ENCODE measurements at places on chromosomes 16 and 17.

GRCh38 chr16:89722392-89723278, 1.3 kb downstream of the ZNF276 start:
- no peak for DNase-seq

GRCh38 chr16:8946544-8946943, 17.2 kb downstream of the USP7 start:
- peak; percentile 26 for DNase-seq

GRCh38 chr17:77999413-78000173, 41.1 kb downstream of the TNRC6C start:
- no peak for DNase-seq

DNA sequence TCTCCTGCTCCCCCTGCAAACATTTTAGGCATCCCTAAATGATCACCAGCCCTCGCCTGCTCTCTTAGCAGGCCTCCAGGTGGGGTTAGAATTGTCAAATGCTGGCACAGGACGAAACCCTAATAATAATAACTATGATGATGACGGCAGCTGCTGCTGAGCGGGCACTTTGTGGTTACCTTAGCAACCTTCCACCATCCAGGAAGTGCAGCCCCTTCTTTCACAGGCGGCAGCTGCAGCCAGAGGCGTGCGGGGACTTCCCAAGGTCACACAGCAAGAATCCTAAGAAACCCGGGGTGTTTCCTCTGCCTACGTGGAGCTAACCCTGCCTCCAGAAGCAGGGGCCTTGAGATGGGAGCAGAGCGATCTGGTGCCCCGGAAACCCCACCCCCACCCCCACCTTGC, 22.4 kb upstream of the EIF1 start:
- no peak for DNase-seq

DNA sequence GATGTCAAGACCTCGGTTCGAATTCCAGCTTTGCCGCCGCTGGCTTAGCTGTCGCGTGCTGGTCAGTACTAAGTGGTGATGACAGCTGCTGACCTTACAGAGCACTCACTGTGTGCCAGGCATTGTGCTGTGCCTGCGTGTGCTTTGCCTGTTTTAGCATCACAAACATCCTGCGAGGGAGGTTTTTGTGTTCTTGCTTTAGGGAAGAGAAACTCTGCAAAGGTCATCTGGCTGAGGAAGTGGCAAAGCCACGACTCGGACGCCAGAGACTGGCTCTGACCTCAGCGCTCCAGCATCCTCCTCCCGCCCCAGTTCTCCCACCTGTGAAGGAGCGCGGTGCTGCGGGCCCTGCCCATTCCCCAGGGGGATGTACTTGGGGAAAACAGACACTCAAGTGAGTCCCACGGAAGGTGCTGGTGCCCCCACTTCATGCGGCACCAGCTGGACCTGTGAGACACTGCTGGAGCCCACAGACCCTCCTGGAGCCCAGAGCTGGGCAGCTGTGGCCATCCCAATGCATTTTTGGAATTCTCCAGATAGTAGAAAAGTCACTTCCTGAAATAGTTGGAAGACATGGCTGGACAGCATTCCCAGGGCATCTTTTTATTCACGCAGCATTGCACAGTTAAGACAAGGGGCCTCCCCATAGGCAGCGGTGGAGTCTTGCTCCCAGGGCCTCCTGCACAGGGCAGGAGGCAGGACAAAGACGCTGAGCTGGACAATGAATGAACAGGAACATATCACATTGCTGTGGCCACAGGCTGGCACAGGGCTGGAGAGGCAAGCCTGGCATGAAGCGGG, 20.0 kb upstream of the HERPUD1 start:
- no peak for DNase-seq

- no peak for DNase-seq
Observed at GRCh38 chr17:28001149-28001548, 41.3 kb upstream of the NLK start.

DNA sequence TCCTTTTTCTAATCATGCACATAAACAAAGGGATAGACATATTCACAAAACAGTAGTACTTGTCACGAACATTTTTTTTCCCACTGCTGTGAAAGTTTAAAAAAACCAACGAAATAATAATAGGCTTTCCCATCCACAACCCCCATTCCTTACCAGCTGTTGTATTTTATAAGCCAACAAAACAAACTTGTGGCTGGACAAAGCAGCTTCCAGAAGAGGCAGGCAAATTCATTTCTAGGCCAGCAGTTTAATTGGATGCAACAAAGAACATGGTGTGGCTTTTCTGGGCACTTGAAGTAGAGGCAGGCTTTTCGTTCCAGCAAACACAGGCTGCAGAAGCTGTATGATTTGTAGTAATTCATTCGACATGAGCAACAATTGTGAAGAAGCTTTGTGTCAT, 56.0 kb upstream of the FAM20A start:
- no peak for DNase-seq

DNA sequence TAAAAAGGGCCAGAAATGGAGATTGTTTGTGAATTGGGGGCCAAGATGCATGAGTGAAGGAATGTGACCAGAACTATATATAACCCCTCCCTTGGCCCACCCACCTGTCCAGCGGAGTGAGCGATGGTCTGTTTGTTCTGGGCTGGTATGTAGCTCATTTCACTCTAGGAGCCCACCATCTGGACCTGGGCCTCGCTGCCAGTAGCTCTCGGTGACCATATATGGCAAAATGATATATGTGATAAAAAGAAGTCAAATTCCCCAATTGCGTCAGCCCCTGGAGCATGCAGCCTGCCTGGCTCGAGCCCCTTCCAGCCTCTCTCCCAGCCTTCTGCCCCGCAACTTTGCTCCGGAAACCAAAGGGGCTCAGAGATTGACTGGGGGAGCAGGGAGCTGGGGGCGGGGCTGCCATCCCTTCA, 47.3 kb downstream of the CCDC42 start:
- DNase-seq, result no peak

- no peak for DNase-seq
Observed at GRCh38 chr17:40612599-40613244, 34.9 kb downstream of the SMARCE1 start.

DNA sequence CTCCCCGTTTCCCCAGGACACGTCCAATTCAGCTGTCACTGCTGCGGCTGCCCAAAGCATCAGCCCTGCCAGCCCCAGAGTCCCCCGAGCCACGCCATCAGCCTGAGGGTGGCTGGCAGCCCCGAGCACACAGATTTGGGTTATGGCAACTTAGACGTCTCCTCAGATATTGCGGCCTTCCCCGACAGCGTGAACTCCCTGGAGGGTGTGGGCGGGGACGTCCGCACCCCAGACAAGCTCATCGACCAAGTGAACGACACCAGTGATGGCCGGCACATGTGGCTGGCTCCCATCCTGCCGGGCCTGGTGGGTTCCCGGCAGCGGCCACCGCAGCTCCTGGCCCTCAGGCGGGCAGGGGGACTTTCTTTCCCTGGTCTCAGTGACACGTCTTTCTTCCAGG, 224.8 kb downstream of the KATNIP start:
- DNase-seq, result no peak

DNA sequence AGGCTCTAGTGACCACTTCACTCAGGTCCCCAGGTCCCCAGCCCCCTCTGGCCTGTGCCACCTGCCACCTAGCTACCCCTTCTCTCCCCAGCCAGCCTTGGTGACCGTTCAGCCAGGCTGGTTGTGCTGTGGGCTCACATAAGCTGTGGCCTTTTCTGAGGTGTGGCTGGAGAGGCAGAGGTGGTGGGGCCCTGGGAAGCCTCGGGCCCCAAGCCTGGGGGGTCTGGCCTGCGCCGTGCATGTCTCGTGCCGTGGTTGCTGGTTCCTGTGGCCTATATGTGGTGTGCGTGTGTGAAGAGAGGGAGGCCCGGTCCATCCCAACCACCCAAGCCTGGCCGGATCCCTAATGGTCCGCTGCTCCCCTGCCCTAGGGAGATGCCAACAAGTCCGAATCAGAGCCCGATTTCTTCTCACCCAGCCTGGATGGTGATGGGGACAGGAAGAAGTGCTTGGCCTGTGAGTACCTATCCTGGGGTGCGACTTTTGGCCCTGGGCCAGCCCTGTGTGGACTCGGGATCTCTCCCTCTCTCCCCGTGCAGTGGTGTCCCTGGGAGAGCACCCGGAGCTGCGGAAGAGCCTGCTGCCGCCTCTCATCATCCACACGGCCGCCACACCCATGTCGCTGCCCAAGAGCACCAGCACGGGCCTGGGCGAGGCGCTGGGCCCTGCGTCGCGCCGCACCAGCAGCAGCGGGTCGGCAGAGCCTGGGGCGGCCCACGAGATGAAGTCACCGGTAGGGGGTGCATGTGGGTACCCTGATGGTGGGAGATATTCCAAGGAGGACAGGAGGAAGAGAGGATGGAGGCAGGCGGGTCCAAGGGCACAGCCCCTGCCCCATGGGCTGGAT, 35.9 kb downstream of the CACNA1G start:
- no peak for DNase-seq

DNA sequence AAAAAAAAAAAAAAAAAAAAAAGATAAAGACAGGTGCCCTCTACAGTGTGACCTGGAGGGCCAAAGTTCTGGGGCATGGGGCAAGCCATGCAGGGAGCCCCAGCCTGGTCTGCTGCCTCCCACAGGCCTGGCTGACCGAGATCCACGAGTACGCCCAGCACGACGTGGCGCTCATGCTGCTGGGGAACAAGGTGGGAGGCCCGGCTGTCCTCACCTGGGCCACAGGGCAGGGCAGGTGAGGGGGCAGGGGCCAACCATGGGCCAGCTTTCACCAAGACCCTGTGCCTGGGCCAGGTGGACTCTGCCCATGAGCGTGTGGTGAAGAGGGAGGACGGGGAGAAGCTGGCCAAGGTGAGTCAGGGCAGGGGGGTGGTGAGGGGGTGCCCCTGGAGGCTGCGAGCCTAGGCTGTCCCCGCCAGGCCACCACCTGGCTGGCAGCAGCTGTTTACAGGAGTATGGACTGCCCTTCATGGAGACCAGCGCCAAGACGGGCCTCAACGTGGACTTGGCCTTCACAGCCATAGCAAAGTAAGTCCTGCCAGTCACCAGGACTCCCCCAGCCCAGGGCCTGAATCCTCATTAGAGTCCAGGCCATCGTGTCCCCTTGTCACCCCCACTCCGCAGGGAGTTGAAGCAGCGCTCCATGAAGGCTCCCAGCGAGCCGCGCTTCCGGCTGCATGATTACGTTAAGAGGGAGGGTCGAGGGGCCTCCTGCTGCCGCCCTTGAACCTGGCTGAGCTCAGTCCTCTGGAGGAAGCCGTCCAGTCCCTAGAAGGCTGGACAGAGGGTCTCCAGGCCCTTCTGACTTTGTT, 2.7 kb upstream of the TRAF7 start:
- no peak for DNase-seq
